ENCODE measurements at places on chromosomes 7 and 10.

GRCh38 chr10:35446439-35446838, 110.1 kb downstream of the CCNY start:
- DNase-seq = no peak

- DNase-seq = no peak
Measured at GRCh38 chr7:103292122-103292521, 5.1 kb upstream of the PMPCB start.

DNA sequence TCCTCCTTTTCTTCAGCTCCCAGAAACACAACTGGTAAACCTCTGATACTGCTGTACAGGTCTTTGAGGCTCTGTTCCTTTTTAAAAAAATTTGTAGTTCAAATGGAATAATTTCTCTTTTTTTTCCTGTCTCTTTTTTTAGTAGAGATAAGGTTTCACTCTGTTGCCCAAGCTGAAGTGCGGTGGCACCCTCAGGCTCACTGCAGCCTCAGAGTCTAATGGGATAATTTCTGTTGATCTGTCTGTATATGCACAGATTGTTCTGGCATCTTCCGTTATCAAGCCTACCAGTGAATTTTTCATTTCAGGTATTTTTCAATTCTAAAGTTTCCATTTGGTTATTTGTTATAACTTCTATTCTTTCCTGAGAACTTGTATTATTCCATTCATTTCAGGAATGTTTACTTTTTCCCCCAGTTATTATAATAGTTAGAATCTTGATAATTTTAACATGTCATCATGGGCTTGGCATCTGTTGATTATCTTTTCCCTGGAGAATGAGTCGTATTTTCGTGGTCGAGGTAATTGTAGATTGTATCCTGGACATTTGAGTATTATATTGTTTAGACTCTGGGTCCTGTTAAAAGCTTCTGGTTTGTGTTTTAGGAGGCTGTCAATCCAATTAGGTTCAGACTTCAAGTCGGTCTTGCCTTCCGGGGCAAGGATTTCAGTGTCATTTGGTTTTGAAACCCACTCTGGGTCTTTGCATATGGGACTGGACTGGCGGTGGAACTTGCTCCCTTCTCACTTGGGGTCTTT, 24.5 kb downstream of the CRCP start:
- no peak for DNase-seq

DNA sequence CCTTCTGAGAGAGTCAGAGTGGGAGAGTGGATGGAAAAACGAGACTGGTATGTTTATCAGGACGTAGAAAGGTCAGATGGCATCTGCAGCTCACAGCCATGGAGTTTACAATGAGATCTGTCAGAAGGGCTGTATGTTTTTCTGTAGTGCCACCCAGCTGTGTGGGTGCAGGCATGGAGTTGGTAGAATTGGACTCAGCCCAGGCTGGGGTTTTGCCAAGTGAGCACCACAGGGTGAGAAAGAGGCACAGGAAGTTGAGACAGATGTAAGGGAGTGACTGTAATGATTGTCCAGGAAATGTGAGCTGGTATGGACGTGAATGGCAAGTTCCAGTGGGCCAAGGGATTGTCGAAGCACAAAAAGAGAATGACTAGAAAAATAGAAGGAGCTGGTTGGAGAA, 9.1 kb upstream of the ZYX start:
- peak; percentile 42 for DNase-seq

- DNase-seq = no peak
Measured at GRCh38 chr10:117656385-117657367, 114.1 kb downstream of the EMX2 start.
